ENCODE measurements at places on chromosomes 3 and 15.

- DNase-seq, result no peak
Measured at GRCh38 chr3:105904251-105904650, 35.4 kb upstream of the CBLB start.

DNA sequence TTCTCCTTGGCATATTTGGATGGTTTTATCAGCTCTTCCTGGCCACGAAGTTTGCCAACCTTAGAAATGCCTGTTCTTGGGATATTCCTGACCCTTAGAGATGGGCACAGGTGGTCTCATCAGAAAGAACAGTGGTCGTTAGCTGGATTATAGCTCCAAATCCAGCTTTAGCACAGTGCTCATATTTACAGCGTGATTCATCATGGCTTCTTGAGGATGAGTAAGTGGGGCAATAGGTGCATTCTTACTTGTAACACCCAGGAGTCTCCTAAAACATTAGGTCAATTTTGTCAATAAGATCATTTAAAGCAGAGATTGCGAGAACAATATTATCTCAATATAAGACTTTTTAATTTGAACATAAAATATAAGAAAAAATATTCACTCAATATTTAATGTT is 191.9 kb downstream of the GABRB3 start:
- no peak for DNase-seq

GRCh38 chr3:78048698-78049097 is 1008.8 kb downstream of the ROBO2 start:
- no peak for DNase-seq

DNA sequence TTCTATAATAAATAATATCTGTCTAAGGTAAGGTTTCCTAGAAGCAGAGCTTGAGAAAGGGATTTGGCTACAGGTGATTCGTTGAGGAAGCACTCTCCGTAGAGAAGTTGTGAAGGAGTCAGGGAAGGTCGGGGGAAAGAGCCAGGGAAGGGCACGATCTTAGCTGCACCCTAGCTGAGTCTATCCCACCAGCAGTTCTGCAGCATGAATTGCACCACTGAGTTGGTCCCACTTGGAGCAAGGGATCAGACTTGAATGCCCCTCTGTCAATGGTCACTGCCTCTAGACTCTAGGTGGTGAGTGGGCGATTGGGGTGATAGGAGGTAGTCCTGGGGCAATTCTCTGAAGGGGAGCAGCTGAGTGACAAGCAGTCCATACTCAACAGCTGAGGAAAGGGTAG is 13.5 kb downstream of the TMC3 start:
- no peak for DNase-seq

GRCh38 chr15:98950248-98950647 is 57.3 kb downstream of the PGPEP1L start:
- DNase-seq, result no peak

- no peak for DNase-seq
Measured at GRCh38 chr3:143122608-143123352, 3.2 kb downstream of the CHST2 start.

GRCh38 chr3:17130956-17131355 is 246.2 kb downstream of the PLCL2 start:
- no peak for DNase-seq

- no peak for DNase-seq
Measured at GRCh38 chr3:37227870-37228549, 53.6 kb upstream of the LRRFIP2 start.

DNA sequence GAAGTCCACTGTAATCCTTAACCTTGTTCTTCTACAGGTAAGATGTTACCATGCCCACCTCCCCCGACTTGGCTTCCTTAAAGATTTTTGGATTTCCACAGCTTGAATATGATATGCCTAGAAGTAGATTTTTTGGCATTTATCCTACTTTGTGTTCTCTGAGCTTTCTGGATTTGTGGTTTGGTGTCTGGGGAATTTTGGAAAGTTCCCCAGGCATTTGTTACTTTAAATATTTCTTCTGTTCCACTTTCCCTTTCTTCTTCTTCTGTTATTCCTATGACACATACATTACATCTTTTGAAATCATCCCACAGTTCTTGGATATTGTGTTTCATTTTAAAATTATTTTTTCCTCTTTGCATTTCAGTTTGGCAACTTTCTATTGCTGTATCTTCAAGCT is 122.1 kb upstream of the TMEM108 start:
- no peak for DNase-seq

DNA sequence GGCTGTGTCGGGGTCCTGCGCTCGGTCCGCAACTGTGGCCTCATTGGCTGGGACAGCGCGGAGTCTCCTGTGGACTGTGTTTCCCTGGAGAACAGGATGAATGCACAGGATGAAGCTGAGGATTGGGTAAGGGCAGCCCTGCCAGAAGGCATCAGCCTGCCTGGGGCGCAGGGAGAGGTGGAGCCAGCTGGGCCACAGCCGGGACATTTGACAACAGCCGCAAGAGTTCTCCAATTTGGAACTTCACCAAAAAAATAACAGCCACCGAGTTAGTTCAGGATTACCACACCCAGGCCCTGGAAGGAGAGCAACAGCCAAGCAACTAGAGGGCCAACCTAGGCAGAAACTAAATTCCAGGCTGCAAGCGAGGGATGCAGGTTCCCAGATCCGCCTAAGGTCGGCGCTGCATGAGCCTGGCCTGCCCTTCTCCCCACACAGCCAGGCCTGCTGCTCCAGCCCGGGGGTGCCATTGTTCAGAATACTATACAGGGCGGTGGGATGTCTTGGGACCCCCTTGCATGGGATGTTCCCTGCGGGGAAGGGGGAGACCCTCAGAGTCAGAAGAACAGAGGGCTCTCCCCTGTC is 229.3 kb downstream of the OCA2 start:
- no peak for DNase-seq

GRCh38 chr3:62233065-62233464 is 140.3 kb downstream of the FEZF2 start:
- no peak for DNase-seq

DNA sequence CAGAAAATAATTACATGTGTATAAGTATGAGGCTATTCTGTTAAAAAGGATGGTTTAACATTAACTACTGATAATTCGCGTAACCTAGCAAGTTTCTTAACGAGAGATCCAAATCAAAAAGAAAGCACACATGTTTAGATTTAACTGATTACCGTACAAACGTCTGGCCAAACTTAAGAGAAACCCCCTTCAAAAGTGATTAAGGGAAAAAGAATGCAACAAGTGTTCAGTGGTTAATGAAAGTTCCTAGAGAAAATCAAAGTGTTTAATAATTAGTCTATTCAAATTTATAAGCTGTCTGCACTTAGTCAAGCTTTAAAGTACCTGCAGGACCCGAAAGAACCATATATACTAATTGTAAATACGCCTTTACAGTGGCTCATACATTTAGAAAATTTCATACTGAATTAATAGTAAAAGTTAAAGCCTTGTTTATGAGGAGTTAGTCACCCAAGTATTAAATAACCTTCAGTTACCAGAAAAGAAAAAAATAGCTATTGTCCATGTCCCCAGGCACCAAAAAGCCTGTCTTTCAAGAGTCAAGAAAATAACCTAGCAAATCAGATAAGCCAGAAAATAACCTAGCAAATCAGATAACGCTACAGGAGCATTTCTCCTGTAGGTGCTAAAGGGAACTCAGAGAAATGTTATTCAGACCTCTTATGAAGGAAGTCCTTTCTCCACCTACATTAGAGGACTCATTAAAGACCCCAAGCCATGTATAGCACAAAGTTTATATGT is 34.6 kb downstream of the ZNF589 start:
- no peak for DNase-seq

- DNase-seq, result no peak
Measured at GRCh38 chr3:4356220-4356540, 53.0 kb downstream of the SETMAR start.

DNA sequence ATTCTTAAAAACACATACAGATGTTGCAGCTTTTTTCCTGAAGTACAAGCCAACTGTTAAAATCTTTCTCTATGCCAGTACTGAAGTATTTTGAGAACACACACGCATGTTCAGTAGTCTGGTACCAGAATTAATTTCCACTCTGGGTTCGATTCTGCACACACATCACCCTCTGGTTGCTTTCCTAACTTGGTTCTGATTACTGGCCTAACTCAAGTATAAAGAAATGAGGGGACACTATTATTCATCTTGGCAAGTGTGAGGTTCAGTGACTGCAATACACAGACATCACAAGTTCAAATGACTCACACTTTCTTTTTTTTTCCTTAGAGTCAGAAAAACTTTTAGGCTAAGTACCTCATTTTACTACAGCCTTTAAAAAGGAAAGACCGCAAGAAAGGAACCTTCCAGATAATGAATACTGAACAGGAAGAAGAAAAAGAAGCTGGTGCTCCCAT is 37.4 kb upstream of the LDHAL6B start:
- no peak for DNase-seq

DNA sequence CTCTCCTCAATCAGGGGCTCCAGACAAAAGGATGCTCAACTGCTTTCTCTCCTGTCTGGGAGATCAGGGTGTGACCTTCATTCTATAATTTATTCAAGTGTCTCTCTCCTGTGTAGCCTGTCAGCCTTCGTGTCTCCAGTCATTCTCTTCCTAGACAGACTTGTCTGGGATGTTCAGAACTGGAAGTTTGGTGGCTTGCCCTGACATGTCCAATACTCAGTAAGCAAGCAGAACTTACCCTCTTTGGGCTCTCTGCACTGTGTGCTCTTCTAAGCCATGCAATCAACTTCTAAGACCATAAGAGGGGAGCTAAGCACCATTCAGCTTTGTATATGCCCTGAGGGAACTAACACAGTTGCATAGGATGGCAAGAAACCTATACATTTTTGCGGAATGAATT is 14.1 kb downstream of the ACKR2 start:
- no peak for DNase-seq

- no peak for DNase-seq
Measured at GRCh38 chr3:10150987-10151386, 9.4 kb downstream of the VHL start.

GRCh38 chr3:172061724-172062184 is 22.4 kb downstream of the FNDC3B start:
- no peak for DNase-seq

- no peak for DNase-seq
Measured at GRCh38 chr15:63605036-63605435, 7.8 kb downstream of the FBXL22 start.

DNA sequence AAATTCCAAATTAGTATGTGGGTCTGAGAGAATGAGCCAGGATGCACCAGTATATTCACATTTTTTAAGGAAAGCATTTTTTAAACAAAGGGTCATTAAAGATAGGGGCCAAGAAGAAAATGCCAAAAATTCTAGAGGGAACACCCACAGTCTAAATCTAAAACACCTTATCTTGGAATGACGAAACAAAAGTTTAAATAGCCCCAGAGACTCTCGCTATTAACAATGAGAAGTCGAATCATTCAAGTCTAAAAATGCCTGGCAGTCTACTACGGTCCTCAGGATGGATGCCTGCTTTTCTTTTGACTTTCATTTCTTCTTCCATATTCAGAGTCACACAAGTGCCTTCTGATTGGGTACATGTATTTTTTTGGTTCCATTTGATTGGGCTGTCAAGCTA is 66.3 kb downstream of the SSUH2 start:
- no peak for DNase-seq

DNA sequence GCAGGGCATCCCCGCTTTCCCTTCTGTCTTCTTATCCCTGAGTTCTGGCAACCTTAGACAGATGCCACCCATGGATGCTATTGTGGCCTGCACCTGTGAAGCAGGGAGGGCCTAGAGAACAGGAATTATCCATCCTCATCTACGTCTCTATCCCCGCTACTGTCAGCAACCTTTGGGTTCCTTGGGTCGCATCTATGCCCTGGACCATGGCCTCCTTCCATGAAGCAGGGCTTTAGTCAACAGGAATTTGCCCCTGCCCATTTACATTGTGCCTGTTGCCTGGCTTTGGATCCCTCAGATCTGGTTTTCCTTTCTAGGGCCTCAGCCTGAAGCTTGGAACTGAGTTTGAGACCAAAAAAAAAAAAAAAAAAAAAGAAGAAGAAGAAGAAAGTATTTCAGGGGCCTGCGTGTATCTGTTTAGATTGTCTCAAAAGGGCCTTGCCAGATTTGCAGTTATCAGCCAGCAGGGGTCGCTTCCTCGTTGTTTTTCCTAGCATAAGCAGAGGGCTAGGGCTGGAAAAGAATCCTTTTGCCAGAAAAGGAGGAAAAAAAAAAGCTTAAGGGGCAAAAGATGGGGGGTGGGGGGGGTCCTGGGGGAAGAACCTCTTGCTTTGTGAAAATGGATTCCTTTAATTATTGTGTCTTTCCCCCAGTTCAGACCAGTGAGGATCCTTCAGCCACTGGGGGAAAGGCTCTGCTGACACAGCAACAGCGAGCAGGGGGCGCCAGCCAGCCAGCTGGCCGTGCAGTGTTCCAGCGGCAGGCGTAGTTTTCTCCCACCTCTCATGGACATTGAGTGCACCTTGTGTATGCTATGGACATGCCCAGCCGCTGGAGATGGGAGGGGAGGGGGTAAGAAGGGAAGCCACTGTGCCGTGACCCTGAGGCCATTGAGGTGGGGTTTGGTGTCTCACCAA is 65.7 kb upstream of the ALDH1L1 start:
- DNase-seq, result no peak

- no peak for DNase-seq
Measured at GRCh38 chr3:75042941-75043340, 428.5 kb upstream of the CNTN3 start.

- no peak for DNase-seq
Measured at GRCh38 chr3:42148086-42148848, 57.1 kb downstream of the TRAK1 start.

GRCh38 chr3:177186306-177186705 is 11.0 kb downstream of the TBL1XR1 start:
- DNase-seq, result no peak

DNA sequence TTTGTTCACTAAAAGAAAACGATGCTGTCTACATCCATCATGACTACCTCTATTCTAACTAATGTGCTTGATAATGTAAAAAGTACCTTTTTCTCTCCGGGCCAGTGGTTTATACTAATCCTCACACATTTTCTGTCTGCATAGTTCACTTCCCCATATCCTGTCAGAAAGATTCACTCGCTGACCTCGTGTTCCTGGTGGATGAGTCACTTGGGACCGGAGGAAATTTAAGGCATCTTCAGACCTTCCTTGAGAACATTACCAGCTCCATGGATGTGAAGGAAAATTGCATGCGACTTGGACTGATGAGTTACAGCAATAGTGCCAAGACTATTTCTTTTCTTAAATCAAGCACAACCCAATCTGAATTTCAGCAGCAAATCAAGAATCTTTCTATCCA is 33.8 kb downstream of the COL6A5 start:
- no peak for DNase-seq

DNA sequence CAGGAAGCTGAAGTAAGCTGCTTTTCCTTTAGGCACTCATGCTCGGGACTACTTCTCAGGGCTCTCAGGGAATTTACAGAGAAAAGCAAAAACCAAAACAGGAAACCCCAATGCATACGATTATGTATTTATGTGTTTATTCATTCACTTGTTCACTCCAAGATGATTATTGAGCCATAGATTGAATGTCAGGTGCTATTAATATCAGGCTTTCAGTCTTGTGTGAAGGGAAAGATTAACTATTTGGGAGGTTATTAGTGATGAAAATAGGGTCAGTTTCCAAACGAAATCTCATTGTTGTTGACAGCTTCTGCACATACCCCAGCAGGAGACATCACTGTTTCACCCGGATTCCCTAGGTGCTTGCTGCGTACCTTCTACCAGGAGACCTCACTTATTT is 135.8 kb downstream of the NEK11 start:
- DNase-seq, result no peak

Data from stimulated activated CD4-positive, alpha-beta T cell treated with anti-CD3 and anti-CD28 coated beads, Interleukin-15, amount 100 ng/mL, for 1 hour (primary cell).